GM04504 (cell line): ENCODE measurements at places on chromosomes 4 and X.

- DNase-seq, result no peak
Measured at GRCh38 chr4:158122501-158122900, 50.3 kb downstream of the GASK1B start.

- no peak for DNase-seq
Measured at GRCh38 chrX:70046978-70047377, 2.8 kb downstream of the AWAT2 start.

- DNase-seq, result no peak
Measured at GRCh38 chr4:1290165-1290977, 680 bp downstream of the MAEA start.

DNA sequence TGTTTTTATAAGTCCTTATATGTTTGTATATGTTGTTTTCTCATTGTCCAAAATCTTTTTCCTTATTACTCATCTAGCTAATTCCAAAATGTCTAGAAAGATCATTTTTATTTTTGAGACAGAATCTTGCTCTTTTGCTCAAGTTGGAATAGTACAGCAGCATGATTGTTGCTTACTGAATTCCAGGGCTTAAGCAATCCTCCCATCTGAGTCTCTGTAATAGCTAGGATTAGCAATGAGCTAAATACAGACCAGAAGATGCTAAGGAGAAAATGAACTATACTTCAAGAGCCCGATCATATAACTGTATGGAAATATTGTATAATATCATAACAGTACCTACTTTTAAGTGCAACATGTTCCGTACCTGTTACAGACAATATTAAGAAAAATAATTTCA lies 1027.0 kb downstream of the STIM2 start:
- no peak for DNase-seq

DNA sequence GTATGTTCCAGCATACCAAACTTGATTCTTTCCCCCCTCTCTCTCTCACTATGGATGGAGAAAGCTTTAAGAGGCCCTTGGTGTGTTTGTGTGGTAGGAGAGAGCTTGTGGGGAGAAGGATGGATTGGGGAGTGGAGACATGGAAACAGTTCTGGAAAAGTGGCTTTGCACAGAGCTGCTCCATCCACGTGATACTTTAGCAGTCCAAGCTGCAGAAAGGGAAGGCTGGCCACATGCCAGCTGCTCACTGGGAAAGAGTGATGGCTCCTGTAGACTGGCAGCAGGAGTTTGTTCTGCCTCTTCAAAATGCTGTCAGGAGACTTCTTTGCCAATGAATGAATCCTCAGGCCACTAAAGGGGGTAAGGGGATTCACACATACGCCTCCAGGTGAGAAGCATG lies 21.7 kb upstream of the SEC24B start:
- DNase-seq, result no peak

DNA sequence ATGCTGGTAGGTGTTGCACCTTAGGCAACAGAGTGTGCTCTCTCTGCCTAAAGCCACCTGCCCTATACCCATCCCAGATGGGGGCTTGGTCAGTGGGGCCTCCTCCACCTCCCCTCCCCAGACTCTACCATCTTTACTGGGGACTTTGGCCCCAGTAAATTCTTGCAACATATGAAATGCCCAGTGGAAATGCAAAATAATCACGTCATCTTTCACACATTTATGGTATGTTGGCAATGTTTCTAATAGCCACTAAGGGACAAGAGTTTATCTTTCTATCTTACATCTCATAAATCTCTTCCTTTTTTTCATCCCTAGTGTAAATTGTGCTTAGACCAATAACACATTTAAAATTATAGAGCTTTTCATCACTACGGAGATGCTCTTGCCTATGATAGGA lies 103.0 kb upstream of the MAML3 start:
- DNase-seq, result no peak

- DNase-seq, result peak; percentile 5
Measured at GRCh38 chr4:7698584-7698983, 241.1 kb downstream of the AFAP1 start.

GRCh38 chr4:160142579-160142978 lies 1039.7 kb downstream of the RAPGEF2 start:
- no peak for DNase-seq

DNA sequence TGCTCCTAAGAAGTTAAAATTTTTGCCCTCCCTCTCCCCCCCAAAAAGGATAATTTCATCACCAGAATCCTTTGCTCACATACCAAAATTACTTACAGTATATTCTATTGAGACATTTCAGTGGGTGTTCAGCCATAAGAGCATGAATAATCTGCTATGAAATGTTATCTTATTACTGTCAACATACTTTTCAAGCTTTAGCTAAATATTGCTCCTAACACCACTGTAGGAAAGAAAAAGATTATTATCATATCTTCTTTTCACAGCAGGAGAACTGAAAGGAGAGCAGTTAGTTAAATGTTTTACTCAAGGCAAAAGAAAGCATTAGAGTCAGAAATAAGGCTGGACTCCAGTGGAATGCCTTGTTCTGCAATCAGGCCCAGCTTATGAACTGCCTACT lies 231.0 kb upstream of the GYPA start:
- no peak for DNase-seq

GRCh38 chrX:74383611-74384010 lies 37.7 kb upstream of the SLC16A2 start:
- DNase-seq, result peak; percentile 17

GRCh38 chr4:109046471-109047201 lies 255.8 kb downstream of the COL25A1 start:
- peak; percentile 32 for DNase-seq

GRCh38 chrX:39642071-39642470 lies 455.7 kb downstream of the BCOR start:
- no peak for DNase-seq

GRCh38 chr4:78370631-78371372 lies 180.8 kb upstream of the ANXA3 start:
- DNase-seq, result no peak

- DNase-seq, result no peak
Measured at GRCh38 chr4:141524116-141524515, 112.3 kb upstream of the IL15 start.

- DNase-seq, result no peak
Measured at GRCh38 chr4:1975880-1976279, 32.9 kb downstream of the NELFA start.

DNA sequence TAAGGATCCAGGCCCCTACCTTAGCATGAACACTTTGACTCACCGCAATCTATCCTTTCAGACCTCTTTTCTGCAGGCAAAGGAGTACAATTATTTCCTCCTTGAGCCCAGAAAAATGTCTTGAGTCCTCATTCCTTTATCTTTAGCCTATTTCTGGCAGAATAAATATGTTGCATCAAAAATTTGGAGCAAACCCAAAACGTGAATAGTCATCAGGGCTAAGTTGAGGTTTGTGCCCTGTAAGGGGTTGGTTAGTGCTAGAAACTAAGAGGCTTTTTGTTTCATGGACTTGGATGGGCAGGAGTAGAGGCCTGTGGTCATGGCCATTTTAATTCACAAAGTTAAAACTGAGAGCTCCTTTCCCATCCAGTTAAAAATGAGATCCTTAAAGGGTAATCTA lies 460.3 kb downstream of the GBA3 start:
- no peak for DNase-seq

GRCh38 chr4:73853246-73853704 lies at the start of gene PF4V1:
Gene PF4V1, plus strand, starts transcription at chr4:73853296. Its CDS starts 67 bp downstream, at chr4:73853363.
- no peak for DNase-seq

- peak; percentile 34 for DNase-seq
Measured at GRCh38 chr4:156388826-156389225, 435.2 kb upstream of the CTSO start.

DNA sequence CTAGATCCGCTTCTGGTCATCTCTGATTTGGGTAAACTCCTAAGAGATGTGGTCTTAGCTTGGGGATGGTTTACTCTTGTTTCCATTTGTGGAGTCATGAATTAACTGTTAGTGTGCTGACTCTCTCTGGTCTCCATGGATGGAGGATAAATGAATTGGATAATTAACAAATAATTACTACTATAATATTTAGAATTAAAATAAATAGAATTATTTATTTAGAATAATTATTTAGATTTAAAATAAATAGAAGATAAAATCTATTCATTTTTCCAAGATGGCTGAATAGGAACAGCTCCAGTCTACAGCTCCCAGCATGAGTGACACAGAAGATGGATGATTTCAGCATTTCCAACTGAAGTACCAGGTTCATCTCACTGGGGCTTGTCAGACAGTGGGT lies 1587.4 kb upstream of the AGA start:
- DNase-seq, result no peak

- DNase-seq, result no peak
Measured at GRCh38 chrX:119502727-119503483, 34.7 kb downstream of the SLC25A5 start.

- no peak for DNase-seq
Measured at GRCh38 chr4:96164814-96165351, 325.0 kb downstream of the PDHA2 start.

DNA sequence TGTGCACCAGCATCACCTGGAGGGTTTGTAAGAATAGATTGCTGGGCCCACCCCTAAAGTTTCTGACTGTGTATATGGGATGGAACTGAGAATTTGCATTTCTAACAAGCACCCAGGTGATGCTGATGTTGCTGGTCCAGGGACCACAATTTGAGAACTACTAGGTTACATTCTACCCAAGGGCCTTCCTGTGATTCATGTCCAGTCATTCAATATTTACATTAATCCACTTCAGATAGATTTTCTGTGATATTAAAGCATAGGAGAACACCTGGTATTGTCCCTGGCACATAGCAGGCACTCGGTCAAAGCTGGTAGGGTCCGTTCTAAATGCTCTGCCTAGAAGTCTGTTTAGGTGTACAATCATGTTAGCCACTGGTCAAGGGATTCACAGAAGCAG lies 19.5 kb upstream of the XPNPEP2 start:
- no peak for DNase-seq

DNA sequence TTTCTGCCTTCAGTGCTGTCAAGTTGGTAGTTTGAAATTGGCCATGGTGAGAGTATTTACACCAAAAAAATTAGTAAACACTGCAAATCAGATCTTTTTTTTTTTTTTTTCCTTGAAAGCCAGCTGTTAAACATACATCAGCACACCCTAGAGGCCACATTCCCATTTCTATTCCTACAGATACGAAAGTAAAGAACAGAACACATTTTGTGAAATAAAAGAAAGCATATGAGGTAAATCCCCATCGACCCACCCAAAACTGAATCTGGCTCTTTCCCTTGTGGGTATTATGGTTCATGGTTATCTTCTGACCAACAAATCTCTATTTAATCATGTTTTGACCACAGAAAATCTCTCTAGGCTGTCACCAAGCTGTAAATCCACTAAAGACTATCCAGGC lies 41.8 kb upstream of the AP1AR start:
- no peak for DNase-seq

GRCh38 chrX:46251755-46252154 lies 293.5 kb downstream of the ZNF674 start:
- no peak for DNase-seq

GRCh38 chrX:97587171-97587570 lies 703.5 kb downstream of the RPA4 start:
- DNase-seq, result no peak

- DNase-seq, result no peak
Measured at GRCh38 chrX:108162265-108162664, 70.7 kb downstream of the ATG4A start.

DNA sequence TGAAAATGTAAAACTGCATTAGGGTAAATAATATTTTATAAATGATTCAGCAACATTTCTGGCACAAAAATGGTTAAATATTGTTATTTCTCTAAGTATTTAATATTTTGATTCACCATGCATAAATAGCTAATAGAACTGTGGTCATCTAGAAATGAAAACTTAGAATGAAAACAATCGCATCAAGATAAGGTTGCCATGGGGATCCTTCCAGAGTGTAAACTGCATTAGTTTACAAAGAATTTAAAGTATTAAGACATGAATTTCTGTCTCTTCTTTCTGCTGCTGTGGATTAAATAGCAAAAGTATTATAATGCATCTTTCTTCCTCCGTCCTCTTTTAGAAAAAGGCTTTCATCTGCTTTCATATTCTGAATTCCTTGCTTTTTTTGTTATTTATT lies 1064.6 kb upstream of the SLIT2 start:
- no peak for DNase-seq
